ENCODE measurements at places on chromosomes 1 and 21.
A peak's percentile ranks its signal among the peaks of the same experiment; 100 is the strongest.

GRCh38 chr1:221711656-221712055 is 30.2 kb downstream of the DUSP10 start:
- DNase-seq = no peak

DNA sequence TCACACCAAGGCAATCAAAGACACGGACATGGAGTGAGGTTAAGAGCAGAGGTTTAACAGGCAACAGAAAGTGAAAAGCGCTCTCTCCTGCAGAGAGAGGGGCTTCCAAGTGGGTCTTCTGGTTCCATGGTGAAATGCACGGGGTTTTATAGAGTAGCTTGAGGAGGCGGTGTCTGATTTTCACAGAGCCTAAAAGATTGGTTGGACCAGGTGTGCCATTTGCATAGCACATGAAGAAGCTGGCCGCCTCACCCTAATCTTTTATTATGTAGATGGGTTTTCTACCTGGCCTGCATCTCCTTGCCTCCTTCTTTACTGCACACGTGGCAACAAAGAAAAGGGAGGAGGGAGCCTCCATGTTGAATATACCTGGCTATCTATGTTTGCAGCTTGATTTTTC is 197.3 kb downstream of the RYR2 start:
- DNase-seq = no peak

DNA sequence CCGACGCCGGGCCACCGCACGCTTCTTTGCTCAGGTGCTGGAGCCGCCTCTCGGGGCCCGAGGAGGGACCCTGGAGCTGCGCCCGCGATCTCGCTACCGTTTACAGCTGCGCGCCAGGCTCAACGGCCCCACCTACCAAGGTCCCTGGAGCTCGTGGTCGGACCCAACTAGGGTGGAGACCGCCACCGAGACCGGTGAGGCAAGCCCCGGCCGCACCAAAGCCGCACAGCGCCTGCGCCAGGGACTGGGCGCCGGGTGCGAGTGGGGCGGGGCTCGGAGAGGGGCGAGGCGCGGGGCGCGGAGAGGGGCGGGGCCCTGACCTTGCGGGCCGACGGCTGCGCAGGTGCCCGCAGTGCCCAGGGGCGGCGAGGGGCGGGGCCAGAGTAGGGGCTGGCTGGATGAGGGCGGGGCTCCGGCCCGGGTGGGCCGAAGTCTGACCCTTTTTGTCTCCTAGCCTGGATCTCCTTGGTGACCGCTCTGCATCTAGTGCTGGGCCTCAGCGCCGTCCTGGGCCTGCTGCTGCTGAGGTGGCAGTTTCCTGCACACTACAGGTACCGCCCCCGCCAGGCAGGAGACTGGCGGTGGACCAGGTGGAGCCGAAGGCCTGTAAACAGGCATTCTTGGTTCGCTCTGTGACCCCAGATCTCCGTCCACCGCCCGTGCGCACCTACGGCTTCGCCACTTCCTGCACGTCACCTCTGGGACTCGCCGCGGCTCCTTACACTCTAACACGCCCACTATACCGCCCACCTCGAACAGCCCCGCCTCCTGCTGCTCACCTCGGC is 9.8 kb upstream of the CDC20 start:
- no peak for DNase-seq

DNA sequence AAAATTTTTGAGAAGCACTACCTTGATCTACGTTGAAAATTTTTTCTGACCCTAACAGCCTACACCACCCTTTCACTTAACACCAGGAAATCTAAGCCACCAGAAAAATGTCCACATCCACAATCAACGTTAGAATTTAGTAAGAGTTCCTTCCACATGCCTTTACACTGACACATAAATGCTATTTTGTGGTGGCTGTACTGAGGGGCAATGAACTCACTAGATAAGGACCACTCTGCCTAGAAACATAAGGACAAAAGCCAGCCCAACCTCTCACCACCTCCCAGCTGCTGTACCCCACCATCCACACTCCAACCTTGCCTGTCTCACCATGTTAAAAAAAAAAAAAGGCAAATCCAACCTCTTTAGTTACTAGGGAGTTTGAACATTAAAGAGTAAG is 29.8 kb downstream of the PARP1 start:
- DNase-seq = no peak

GRCh38 chr1:92940541-92940940 is 20.7 kb downstream of the DIPK1A start:
- DNase-seq = no peak

- no peak for DNase-seq
Observed at GRCh38 chr1:98702976-98703375, 41.5 kb downstream of the SNX7 start.

GRCh38 chr21:40235528-40235927 is 368.3 kb downstream of the PCP4 start:
- no peak for DNase-seq

DNA sequence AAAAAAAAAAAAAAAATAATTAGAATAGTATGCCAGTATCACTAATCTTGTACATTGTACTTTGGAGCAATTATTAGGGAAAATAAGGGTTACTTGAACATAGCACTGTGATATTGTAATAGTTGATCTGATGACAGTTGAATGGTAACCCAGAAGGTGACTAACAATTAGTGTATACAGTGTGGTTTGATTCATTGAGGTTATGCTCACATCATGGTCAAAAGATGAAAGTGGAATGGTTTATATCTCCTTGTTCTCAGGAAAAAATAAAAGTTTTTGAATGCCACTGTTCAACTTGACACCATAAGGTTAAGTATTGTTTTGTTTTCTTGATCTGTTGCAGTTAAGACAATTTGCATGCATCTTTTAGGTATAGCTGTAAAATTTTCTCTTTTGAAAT is 87.0 kb downstream of the GPR52 start:
- DNase-seq = no peak

- no peak for DNase-seq
Observed at GRCh38 chr1:55617288-55617982, 402.3 kb upstream of the USP24 start.

DNA sequence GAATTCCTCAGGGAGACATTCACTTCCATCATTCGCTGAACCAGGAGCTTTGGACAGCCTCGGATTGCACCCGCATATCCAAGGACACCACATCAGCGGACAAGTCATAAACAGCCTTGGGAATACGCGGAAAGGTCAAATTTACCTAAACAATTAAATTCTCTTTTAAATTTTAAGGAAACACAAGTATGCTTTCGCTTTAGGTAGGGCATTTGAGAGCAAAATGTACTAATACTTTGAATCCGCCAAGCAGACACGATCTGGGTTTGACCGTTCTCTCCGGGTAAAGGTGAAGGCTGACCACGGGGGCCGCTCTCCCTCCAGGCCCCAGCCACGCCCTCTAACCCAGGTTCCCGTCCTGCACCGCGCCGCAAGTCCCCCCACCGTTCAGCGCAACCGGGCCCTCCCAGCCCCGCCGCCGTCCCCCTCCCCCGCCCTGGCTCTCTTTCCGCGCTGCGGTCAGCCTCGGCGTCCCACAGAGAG is 479 bp upstream of the ACADM start:
- peak; percentile 38 for DNase-seq

DNA sequence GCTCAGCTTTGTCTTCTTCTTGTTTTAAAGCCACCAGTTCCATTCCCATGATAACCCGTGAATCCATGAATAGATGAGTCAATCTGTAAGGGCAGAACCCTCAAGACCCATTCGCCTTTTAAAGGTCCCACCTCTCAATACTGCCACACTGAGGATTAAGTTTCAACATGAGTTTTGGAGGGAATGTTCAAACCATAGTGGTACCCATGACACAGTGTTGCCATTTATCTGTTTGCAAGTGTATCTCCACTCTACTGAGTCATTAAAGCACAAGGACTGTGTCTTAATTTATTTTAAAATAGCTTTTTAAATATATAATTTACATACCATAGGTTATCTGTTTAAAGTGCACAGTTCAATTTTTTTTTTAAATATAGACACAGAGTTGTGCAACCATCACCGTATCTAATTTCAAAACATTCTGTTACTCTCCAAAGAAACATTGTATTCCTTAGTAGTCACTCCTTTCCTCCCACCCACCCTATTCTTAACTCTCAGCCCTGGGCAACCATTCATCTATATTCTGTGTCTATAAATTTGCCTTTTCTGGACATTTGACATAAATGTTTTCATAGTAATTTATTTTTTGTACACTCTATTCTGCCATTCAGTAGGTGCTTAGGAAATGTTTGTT is 4.8 kb upstream of the IL24 start:
- DNase-seq = no peak

Measured in stimulated activated CD8-positive, alpha-beta memory T cell treated with anti-CD3 and anti-CD28 coated beads, Interleukin-2, amount 100 ng/mL, for 1 hour (primary cell).